ENCODE measurements at places on chromosomes 5 and 9.

DNA sequence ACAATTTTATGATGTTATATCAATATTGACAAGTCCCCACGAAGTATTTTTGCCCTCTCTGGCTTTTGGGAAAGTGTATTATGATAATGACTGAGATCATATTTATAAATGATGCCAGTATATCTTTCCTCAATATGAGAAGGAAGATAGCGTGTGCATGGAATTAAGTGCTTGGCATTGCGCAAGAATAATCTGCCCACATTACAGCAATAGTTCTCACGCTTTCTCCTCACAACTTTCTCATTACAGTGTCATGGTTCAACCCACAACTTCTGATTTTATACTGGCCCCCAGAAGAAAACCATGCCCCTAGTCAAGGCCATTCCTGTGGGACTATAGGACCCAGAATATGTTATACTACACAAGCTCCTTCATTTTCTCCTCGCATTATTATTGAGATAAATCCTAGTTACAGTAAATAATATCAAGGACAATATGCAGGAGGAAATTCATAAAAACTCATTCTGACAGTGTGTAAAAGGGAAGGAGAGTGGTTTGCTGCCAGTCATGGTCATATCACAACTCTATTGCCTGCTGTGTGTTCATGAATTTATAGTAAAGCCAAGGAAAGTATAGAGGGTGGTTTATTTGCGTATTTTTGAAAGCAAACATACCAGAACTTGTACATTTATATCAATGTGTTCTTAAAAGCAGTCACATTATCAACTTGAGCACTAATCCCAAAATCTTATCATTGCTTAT is 114.1 kb downstream of the PIK3R1 start:
- DNase-seq: peak; percentile 81

- DNase-seq: peak; percentile 59
Measured at GRCh38 chr9:35051069-35051967, 21.1 kb downstream of the VCP start.

GRCh38 chr5:127320032-127320965 is 29.7 kb downstream of the MEGF10 start:
- peak; percentile 9 for DNase-seq

GRCh38 chr9:133991214-133991921 is 756 bp downstream of the VAV2 start:
- DNase-seq: peak; percentile 13

GRCh38 chr9:38685535-38685934 is 34.4 kb downstream of the FAM240B start:
- no peak for DNase-seq

GRCh38 chr9:110521206-110521605 is 58.3 kb downstream of the SVEP1 start:
- DNase-seq: no peak

DNA sequence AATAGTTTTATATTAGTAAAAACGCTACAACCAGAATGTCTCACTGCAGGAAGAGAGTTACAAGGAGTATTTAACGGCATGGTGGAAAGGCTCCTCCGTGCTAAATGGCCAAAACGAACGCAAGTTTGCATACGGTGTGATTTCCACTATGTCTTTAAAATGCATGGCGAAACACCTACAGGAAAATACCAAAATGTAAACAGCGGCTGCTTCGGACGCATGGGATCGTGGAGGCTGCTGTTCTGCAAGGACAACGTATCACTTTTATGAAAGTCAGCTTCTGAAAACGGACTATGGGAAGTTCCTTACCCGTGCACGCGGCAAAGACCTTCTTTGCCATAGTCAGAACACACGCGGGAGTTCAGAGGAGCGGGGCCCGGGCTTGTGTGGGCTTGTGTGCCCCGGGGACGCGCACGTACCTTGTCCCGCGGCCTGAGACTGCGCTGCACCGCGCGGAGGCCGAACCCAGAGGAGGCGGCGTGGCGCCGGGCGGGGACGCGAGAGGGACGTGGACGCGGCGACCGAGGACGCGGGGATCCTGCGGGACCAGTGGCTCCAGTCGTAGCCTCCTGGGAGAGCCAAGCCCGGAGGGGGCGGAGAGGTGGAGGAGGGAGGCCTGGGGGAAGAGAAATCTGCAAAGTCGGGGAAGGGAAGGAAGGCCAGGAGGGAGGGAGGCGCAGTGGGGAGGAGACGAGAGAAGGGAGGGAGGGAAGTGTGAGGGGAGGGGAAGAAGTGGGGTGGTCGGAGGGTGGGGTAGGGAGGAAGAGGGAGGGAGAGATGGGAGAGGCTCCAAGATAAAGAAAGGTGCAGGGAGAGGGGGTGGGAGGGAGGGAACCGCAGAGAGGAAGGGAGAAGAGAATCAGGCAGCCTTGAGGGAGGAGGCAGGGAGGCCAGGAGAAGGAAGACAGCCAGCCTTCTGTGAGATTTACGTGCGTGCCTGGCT is at the start of gene CMBL:
CMBL (minus strand) TSS at position 697 of the 943 bp plus-strand sequence. CDS start 17,140 bp downstream, outside the sequence.
- DNase-seq: peak; percentile 24

GRCh38 chr5:173664154-173664526 is 47.7 kb upstream of the BOD1 start:
- peak; percentile 69 for DNase-seq

DNA sequence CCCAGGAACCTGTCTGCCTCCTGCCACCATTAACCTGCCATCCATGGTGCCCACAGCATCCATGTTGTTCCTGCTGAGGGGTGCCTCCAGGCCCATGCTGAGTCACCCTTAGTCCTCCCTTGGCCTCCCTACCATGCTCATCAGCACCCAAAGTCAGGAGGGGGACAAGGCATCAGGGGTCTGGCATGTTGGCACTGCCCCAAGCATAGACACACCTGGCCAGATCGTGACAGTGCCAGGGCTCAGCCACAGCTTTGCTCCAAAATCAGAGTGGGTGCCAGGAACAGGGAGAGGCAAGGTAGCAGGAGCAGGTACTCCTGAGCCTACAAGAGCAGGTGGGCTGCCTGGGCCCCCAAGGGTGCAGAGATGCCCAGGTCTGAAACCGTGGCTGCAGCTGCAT is 566.6 kb downstream of the TLE1 start:
- DNase-seq: no peak

DNA sequence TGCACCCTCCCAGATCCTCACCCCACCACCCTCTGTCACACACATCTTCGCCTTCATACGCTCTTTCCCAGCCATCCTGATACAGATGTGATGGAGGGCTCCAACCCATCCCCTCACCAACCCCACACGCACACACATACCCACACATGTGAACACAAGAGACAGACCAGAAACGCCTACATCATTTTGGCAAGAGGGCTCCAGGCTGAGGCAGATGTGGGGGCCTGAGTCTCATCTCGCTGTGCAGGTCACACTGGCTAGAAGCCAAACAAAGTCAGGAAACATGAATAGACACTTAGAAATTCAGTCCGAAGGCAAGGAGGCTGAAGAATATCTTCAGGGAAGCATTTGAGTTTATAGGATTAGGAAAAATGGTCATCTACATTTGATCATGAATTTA is 6.2 kb downstream of the PRDM12 start:
- no peak for DNase-seq

DNA sequence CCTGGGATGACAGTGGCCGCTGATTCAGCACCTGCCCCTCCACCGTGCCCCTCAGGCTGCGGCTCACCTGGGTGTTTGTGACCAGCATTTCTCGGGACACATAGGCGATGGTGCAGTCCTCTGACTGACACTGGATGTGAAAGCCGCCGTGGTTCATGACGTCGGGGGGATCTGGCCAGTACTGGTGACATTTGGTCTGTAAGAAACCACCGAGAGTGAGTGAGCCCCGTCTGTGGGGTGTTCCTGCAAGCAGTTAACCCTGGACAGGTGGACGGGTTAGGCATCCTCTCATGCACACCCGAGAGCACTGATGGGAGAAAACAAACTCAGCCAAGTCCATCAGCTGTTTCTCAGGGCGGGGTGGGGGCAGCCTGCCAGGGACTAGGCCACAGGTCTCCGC is 62.5 kb upstream of the EPB41L4B start:
- DNase-seq: no peak

DNA sequence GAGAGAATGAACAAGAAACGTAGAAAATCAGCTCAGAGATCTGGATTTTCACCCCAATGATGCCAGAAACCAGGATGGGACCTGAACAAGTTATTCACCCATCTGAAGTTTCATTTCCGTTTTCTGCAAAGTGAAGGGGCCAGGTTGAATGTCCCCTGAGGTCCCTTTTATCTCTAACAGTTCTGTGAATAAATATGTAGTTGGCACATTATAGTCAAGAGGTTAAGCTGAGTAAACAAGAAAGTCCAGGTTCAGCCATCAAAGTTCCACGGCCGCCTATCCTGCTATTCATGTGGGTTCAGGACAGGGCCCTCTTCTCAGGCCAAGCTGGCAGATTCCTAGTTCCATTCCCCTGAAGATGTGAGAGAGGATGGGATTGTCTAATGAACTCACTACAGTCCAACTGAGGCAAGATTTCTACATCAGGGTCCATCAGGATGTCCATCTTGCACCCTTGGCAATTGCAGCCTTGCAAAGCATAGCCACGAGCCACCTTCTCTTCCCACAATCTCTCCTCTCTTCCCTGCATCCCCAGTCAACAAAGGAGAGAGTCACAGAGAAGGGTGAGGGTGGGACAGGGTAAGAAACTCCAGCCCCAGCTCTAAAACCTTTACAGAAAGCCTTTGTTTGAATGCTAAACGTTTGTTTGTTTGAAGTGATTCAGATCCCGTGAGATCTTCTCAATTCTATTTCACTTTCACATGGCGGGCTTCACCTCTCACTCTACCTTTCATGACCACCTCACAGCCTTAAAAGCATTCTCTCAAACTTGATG is 311.0 kb downstream of the SLIT3 start:
- DNase-seq: no peak

- DNase-seq: peak; percentile 46
Measured at GRCh38 chr5:18113721-18114120, 479.5 kb downstream of the TAF11L14 start.

- DNase-seq: no peak
Measured at GRCh38 chr5:765948-766631, 18.4 kb downstream of the ZDHHC11B start.

DNA sequence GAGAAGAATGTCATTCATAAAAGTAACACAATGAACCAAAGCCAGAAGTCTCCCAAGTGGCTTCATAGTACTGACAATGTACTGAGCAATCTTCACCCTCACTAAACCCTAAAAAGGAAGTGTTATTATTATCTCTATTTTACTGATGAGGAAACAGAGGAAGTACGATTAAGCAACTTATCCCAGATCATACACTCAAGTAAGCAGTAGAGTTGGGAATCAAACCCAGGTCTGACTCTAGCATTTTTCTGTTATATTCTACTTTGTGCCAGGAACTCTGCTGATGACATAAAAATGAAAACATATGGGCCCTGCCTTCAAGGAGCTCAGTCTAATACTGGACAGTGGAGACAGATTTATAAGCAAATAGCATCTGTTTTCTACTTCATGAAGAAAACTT is 109.2 kb downstream of the RAPGEF6 start:
- DNase-seq: peak; percentile 58

GRCh38 chr5:125609011-125609410 is 814.2 kb upstream of the GRAMD2B start:
- DNase-seq: no peak

DNA sequence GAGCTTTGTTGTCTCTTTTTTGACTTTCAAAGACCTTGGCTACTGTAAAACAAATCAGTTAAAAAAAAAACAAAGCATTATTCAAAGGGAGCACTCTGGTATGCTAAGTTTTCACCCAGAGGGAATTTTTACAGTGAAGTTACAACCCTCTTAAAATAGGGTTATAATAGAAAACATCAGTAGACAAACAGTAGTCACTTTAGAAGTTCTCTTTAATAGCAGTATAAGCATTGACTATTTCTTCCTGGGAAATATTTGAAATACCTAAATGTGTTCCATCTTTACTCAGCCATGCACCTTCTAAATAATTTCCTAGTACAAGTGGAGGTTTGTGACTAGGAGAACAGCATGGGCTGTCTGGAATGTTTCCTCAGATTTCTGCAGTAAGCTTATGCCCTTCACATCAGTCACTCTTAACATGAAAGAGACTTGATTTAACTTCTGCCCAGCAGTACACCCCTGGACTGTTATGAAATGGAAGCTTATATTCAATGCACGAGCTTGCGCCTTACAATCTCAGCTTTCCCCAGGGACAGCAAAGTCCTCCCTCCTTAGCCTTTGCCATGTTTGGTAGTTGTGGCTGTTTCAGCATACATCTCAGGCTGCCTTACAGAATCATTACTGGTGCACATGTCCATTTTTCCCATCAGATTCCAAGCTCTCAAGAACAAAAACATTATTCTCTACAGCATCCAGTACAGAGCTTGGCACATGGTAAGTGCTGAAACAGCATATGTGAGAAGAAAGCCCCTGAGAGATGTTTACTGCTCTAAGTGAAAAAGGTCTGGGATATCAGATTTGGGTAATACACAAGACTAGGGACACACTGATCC is 191.5 kb downstream of the ZNF608 start:
- DNase-seq: no peak

DNA sequence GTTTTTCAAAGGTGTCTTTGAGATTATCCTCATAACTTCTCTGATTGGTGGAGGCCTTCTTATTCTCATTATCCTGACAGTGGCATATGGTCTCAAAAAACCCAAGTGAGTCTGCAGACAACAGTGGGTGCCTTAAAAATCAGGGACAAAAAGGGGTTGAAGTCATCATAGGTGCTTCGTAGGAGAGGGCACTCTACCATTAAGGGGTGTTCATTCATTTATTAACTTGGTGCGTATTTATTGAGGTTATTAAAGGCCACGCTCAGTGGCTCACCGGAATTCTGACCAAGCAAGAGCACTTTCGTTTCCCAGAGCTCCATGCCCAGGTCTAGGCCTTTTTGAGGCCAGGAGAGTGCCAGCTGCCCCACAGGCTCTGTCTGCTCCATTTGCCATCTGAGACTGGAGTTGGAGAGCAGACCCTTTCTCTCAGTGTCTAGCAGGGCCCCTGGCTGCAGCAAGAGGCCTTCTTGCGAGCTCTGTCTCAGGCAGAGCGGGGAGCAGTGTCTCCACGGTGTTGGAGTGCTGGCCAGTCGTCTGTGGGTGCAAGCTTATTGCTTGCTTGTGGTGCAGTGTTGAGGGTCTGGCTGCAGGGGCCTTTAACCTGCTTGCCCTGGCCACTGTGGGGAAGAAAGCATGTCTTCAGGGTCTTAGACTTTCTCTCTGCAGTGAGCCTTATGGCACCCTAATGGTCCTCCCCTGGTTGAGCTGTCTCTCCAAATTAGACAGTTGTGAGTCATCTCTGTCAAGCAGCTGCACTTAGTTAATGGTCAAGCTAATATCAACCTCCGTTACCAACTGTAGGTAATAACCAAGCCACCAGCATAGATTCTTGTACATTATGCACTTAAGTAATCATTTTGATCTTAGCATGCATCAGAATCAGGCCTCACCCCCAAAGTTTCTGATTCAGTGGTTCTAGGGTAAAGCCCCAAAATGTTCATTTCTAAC is 62.6 kb downstream of the IL31RA start:
- DNase-seq: no peak

- no peak for DNase-seq
Measured at GRCh38 chr9:98962861-98963260, 19.2 kb downstream of the COL15A1 start.

- DNase-seq: no peak
Measured at GRCh38 chr5:150946351-150946905, 41.6 kb upstream of the ZNF300 start.

GRCh38 chr5:1787472-1788047 is 12.1 kb downstream of the MRPL36 start:
- DNase-seq: no peak

GRCh38 chr5:138981131-138981530 is 106.0 kb upstream of the LRRTM2 start:
- DNase-seq: no peak

- DNase-seq: peak; percentile 60
Measured at GRCh38 chr5:67234671-67235176, 38.1 kb upstream of the CD180 start.

- no peak for DNase-seq
Measured at GRCh38 chr5:98588215-98588614, 185.2 kb upstream of the RGMB start.

- no peak for DNase-seq
Measured at GRCh38 chr5:93307557-93307956, 273.5 kb downstream of the NR2F1-AS1 start.

- no peak for DNase-seq
Measured at GRCh38 chr5:132195727-132196126, 31.9 kb downstream of the P4HA2 start.
